SJSA1 (cell line): ENCODE measurements at places on chromosomes 7 and 10. TPM values are rescaled to one million over a fixed set of nuclear protein-coding genes. Genes with fewer than 3 reads are reported as not detected.

- DNase-seq: peak; percentile 65
Measured at GRCh38 chr10:110864662-110865140, 7.0 kb upstream of the PDCD4 start.

- DNase-seq: no peak
Measured at GRCh38 chr10:50993771-50994251, 80.5 kb upstream of the PRKG1 start.

The UBE2D1 gene
- total RNA-seq: 17.1 and 23.3 TPM in 2 replicates

The PNLIPRP3 gene
- not detected in 2 replicates for total RNA-seq

The C10orf71 gene
- total RNA-seq: not detected in 2 replicates

- DNase-seq: no peak
Measured at GRCh38 chr10:6199131-6199733, 3.5 kb upstream of the PFKFB3 start.

DNA sequence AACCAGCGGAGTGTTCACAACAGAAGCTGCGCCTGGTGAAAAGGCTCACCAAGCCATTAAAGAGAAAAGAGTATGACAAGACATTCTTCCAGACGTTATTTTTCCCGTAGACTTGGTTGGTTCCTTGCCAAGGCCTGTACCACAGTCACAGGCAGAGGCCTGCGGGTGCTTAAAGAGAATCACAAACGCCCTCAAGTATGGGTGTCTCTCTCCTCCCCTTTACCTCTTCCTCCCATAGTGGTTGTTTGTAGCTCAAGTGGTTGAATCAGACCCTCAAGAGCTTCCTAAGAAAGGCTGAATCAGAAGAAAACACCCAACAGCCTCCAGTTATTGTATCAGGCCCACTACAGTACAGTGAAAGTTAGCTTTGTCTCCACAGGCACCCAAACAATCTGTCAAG lies 169.0 kb downstream of the CREB5 start:
- DNase-seq: no peak

DNA sequence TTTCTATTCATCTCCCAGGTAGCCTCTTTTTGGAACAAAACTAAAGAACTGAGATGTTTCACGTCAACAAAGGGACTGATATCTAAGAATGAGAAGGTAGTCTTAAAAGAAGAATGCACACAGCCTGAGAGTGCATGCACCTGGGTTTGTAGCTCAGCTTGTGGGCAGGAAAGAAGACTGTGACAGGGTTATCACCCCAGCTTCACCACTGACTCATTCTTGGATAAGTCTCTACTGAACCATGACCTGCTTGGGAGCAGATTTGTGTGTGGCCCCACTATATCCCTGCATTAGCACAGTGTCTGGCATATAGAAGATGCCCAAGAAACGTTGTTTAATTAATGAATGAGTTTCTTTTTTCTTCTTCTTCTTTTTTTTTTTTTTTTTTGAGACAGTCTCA lies 187.5 kb downstream of the GPAM start:
- DNase-seq: no peak

The WASHC2C gene
- 21.6 and 24.0 TPM in 2 replicates for total RNA-seq

- no peak for DNase-seq
Measured at GRCh38 chr7:18016547-18017444, 10.8 kb downstream of the PRPS1L1 start.

GRCh38 chr7:102426268-102427018 lies 6.9 kb upstream of the ORAI2 start:
- no peak for DNase-seq

DNA sequence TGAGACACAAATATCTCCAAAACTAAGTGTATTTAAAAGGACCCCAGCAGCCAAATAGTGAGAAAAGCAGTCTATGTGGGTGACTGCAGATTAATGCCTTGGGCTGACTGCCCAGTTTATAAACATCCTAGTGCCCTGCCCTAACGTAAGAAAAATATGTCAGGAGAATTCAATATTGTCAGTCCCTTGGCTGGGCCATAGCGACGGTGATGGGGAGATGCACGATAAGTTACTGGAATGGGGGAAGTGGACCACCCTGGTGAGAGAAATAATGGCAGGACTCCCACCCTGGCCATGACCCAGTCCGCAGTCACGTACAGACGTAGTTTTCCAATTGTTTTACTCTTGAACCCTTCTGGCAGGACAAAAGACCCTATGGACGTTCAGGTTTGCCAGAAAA lies 48.0 kb downstream of the JCAD start:
- no peak for DNase-seq

The CCDC3 gene
- total RNA-seq: 12.4 and 21.3 TPM in 2 replicates

The ANKRD30A gene
- total RNA-seq: not detected in 2 replicates

DNA sequence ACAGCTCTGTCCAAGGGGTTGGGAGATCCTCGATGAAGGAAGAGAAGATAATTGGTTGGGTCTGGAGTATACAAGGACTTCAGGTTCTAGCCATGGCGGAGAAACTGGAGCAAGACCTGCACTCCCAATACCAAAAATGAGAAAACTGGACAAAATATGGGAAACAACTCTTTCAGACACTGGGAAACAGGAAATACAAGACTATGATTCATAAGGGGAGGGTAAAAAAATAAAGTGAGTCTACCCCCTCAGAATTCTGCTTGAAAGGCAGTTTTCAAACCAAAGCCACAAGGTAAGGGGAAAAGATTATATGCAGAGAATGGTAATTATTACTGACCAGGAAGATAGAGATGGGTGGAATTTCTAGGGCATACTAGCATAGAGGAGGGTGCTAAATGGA lies 10.2 kb upstream of the SEC61G start:
- no peak for DNase-seq

DNA sequence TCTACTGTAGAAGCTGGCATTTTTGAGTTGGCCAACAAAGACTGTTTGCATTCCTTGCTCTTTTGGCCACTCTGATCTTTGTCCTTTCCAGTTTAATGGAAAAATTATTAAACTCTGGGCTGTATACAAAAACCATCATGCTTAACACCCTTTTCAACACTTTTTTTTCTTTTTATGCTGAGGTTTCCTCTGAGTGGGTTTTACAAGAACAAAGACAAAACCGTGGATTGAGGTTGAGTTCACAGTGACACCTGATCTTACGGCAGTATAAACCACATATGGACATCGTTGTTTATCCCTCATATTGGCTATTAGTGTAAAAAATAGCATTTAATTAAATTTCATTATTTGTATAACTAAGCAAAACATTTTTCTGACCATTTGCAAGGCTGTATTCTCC lies 21.8 kb downstream of the MGAM start:
- no peak for DNase-seq

- DNase-seq: no peak
Measured at GRCh38 chr10:24674892-24675632, 48.6 kb downstream of the ARHGAP21 start.

DNA sequence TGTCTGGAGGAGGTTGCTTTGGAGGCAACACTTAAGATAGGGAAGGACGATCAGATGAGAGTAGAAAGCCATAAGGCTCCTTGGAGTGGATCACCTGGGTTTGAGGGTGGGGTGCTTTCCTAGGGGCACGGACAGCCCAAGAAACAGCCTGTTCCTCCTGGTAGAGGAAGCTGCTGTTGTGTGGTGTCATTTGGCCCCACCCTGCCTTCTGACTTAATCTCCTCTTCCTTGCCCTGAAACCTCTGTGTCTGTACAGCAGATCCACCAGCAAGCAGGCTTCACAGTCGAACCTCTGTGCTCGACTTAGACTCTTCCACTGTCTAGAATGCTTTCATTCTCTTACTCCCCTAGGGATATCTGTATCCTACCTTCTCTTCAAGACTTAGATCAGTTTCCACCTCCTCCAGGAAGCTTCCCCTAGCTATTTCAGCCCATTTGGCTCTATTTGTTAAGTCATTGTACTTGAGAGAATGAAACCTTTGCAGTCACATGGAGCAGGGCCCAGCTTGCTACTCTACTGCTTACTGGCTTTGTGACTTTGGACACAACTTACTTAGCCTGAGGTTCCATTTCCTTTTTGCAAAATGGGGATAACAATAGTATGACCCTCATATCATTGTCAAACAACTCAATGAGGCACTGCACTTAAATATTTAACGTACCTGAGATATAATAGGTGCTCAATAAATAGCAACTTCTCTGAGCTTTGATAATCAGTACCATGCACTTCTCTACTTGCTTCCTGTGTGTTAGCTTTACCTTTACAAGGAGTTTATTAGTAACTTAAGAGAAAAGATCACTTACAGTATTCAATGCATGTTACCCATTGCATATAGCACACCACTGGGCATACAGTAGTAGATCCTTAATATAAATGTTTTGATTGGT lies 5.0 kb downstream of the MXI1 start:
- DNase-seq: no peak

The CH25H gene
- 0.55 TPM in 1 of 2 replicates, not detected in the other for total RNA-seq

The MEOX2 gene
- not detected in 2 replicates for total RNA-seq

The ARHGAP22 gene
- 0.53 TPM in 1 of 2 replicates, not detected in the other for total RNA-seq

DNA sequence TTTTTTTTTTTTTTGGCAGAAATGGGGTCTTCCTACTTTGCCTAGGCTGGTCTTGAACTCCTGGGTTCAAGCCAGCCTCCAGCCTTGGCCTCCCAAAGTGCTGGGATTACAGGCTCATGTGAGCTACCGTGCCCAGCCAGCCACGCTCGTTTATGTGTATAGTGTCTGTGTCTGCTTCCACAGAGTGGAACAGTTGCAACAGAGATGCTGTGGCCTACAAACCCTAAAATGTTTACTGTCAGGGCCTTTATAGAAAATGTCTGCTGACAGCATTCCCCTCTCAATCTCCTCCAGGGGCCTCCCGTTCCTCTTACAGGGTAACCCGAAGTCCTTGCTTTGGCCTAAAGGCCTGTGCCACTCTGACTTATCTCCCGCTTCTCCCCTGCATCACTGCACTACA lies 87.6 kb upstream of the LEP start:
- no peak for DNase-seq

GRCh38 chr7:90192876-90193750 lies 18.4 kb upstream of the STEAP2 start:
- DNase-seq: no peak

The C10orf143 gene
- total RNA-seq: 0.16 TPM in 1 of 2 replicates, not detected in the other

DNA sequence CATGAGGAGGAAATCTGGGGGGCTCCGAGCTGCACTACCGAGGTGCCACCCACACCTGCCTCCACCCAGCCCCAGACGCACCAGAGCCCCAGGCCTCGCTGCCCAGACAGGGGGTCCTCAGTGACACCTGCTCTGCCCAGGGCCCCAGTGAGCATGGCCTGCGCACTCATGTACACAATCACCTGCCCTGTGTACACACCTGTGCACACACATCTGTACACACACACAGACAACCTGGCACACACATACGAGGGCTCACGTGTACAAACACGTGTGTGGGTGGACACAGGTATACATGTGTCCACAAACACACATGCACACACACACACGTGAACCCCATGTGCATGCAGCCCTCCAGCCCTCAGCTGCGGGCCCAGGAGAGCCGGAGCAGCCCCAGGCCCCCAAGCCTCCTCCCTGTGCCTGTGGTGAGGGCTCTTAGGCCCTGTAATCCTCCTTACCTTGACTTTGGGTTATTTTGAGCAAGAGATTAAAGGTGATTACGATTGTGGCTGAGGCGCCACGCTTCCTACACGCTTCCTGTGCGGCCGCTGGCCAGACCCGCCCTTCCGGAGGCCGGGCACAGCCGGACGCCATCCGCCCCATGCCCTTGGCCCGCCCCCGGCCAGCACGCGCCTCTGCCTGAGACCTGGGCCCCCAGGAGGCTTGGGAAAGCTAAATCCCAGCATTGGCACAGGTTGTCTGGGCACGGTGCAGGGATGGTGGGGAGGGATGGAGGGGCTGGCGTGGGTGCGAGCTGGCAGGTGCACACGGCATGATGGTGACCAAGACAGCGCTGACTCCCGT lies 71.9 kb downstream of the ELFN1 start:
- DNase-seq: no peak

The LIPA gene
- 38.1 and 55.8 TPM in 2 replicates for total RNA-seq

The SUGCT gene
- 17.1 and 20.5 TPM in 2 replicates for total RNA-seq

DNA sequence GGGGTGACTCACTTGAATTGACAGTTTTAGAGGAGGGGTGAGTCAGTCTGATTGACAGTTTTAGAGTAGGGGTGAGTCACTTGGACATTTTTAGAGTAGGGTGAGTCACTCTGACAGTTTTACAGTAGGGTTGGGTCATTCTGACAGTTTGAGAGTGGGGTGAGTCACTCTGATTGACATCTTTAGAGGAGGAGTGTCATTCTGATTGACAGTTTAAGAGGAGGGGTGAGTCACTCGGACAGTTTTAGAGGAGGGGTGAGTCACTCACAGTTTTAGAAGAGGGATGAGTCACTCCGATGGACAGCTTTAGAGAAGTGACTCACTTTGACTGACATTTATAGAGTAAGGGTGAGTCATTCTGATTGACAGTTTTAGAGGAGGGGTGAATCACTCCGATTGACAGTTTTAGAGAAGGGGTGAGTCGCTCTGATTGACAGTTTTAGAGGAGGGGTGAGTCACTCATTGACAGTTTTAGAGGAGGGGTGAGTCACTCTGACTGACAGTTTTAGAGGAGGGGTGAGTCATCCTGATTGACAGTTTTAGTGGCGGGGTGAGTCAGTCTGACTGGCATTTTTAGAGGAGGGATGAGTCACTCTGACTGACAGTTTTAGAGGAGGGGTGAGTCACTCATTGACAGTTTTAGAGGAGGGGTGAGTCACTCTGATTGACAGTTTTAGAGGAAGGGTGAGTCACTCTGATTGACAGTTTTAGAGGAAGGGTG lies 595.9 kb downstream of the DNAJB6 start:
- DNase-seq: no peak

GRCh38 chr10:96344178-96344577 lies 14.6 kb downstream of the OPALIN start:
- no peak for DNase-seq

- no peak for DNase-seq
Measured at GRCh38 chr10:119368991-119369869, 161.9 kb downstream of the GRK5 start.

- DNase-seq: no peak
Measured at GRCh38 chr7:157795199-157795598, 458.4 kb downstream of the DNAJB6 start.

- no peak for DNase-seq
Measured at GRCh38 chr7:139693651-139694388, 84.0 kb downstream of the HIPK2 start.

The GNGT1 gene
- total RNA-seq: not detected in 2 replicates

The SNX8 gene
- 10.1 and 12.2 TPM in 2 replicates for total RNA-seq

DNA sequence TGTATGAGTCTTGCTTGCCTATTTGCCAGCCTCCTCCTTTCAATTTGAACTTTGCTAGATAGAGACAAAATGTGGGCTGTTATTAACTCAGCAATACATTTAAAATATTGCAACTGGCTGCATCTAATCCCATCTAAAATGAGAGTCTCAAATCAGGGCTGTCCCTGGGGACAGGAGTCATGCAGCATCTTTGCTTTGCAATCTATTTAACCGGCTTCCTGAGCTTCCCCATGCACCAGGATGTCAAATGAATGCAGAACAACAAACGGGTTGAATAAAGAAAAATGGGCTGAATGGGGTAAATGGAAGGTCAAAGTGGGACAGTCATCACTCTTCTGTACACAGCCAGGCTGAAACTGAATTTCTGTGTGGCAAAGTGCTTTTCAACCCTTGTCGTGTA lies 89.2 kb downstream of the AOAH start:
- no peak for DNase-seq
